ENCODE measurements at places on chromosomes 2 and 18. TPM values are rescaled to one million over a fixed set of nuclear protein-coding genes. Genes with fewer than 3 reads are reported as not detected.

OTOS gene
- not detected for total RNA-seq

GALNT14 gene
- total RNA-seq: 0.26 TPM

CERKL gene
- total RNA-seq: 0.13 TPM

ABHD1 gene
- not detected for total RNA-seq

C1D gene
- 12.9 TPM for total RNA-seq

ZSWIM2 gene
- not detected for total RNA-seq

FAM161A gene
- total RNA-seq: 1.8 TPM

LDLRAD4 gene
- total RNA-seq: 3.7 TPM

RSAD2 gene
- total RNA-seq: 0.40 TPM

GBX2 gene
- total RNA-seq: not detected

GAL3ST2 gene
- not detected for total RNA-seq

All from aortic smooth muscle cell (primary cell).